ENCODE measurements at places on chromosomes 1 and 21.

DNA sequence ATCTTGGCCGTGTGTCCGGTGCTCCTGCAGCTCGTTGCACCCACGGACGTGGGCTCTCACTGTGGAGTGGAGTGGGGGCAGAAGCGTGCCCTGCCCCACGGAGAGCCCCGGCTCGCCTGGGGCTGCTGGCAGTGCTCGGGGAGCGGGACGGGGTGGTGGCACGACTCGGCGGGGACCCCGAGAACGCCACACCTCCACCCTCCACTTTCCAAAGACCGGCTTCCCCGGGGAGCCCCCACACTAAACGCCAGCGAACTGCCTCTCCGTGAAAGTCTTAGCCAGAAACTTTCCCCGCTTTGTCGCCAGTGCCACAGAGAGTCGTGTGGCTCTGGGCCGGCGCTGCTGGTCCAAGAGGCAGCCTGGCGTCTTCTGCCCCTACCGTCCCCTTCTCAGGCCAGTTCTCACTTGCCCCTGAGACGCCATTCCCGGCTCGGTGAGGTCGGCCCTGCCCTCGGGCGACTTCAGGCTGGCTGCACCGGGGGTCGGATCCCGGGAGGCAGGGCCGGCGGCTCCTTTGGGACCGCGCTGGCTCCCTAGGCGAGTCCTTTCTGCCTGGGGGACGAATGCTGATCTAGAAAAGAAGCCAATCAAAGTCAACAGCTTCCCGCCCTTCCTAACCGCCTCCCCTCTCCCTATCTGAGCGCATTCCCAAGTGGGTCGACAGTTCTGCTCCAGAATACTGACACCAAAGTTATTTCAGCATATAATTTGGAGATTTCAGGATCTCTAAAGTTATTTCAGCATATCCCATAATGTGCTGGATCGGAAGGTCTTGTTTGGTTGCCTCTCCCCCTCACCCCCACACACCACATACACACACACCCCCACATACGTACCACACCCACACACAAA, 2.6 kb upstream of the SAMD13 start:
- DNase-seq: peak; percentile 23

DNA sequence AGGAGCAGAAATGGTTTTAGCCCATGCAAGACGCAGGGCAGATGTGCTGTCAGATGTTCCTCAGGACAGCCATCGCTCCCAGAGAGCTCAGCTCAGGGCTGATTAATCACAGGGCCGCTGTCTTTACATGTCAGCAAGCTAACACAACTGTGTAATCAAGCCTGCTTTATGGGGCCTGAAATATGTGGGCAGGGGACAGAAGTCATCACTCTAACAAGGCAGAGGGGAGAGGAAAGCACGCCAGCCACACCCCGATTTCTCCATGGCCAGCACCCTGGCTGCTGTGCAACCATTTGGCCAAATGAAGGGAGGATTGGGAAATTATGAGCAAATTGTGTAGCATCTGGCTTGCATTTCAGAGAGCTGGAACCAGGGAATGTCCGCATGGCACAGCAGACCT, 368.8 kb downstream of the NPHP4 start:
- no peak for DNase-seq

GRCh38 chr1:30763651-30764248, 6.2 kb upstream of the LAPTM5 start:
- peak; percentile 39 for DNase-seq

DNA sequence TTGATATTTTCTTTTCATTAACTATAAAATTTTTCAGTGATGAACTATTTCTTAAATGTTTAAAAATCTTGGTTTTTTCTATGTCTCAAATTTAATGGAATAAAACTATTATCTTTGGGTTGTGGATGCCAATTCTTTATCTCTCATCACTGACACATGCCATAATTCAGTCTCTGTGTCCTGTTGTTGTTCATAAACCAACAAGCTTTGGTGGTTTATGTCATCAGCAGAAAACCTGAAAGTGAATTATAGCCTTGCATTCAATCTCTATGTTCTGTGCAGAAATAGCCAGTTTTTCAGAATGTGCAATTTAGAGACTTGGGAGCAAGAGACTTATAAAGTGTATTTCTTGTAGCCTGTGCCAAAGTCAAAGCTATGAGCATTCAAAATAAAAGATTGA, 462.6 kb upstream of the ADGRL4 start:
- DNase-seq: no peak

DNA sequence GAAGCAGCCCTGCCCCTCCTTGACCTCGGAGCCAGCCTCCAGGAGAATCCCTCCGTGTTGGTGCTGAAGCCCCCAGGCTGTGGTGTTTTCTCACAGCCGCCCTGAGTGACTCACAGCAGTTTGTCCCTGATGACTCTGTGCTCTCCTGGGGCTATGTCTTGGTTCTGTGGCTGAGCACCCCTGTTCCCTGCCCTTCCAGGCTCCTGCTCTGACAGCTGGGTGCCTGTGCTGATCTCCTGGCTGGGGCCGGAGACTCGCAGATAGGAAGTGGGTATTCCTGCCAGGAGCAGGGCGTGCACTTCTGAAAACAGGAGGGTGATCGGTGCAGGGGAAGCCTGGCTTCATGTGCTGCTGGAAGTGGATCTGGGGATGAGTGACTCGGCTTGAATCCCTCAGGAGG, 34.5 kb downstream of the POFUT2 start:
- DNase-seq: peak; percentile 25

DNA sequence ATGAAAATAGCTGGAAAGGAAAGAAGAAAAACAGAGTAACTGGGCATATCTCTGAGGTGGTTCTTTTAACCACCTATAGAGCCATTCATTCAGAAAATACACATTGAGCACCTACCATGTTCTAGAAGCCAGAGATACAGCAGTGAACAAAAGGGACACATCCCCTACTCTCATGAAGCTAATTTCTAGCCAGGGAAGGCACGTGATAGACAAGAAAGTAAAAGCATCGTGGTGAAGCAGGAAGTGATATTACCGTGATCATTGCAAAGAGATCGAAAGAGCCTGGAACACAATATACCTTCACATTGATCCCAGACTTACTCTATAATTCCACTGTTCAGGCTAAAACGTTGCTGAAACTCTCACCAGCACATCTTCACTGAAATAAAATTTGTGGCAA, 76.0 kb downstream of the TIAM1 start:
- DNase-seq: no peak

GRCh38 chr1:218494449-218494852, 149.3 kb downstream of the TGFB2 start:
- DNase-seq: no peak

GRCh38 chr1:47991673-47992072, 5.5 kb downstream of the TRABD2B start:
- DNase-seq: no peak

DNA sequence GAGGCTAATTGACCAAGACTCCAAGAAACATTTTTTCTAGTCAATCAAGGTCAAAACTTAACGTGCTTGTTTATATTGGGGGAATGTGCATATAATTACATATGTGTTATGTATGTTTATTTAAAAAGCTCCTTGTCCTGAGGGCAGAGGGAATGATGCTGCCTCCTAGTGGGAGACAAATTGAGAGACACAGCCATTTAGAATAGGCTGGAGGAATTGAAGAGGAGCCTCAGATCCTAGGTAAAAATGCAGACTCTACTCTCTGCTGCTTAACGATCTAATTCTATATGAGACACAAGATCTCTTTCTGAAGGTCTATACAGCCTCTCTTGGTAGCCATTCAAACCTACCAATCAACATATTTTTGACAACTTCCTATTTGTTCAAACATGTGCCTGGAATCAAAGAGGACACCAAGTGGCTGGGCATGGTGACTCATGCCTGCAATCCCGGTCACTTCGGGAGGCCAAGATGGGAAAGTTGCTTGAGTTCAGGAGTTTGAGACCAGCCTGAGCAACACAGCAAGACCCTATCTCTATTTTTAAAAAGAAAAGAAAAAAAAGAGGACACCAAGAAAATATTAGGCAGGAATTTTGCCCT, 136.6 kb upstream of the ZNF648 start:
- no peak for DNase-seq

DNA sequence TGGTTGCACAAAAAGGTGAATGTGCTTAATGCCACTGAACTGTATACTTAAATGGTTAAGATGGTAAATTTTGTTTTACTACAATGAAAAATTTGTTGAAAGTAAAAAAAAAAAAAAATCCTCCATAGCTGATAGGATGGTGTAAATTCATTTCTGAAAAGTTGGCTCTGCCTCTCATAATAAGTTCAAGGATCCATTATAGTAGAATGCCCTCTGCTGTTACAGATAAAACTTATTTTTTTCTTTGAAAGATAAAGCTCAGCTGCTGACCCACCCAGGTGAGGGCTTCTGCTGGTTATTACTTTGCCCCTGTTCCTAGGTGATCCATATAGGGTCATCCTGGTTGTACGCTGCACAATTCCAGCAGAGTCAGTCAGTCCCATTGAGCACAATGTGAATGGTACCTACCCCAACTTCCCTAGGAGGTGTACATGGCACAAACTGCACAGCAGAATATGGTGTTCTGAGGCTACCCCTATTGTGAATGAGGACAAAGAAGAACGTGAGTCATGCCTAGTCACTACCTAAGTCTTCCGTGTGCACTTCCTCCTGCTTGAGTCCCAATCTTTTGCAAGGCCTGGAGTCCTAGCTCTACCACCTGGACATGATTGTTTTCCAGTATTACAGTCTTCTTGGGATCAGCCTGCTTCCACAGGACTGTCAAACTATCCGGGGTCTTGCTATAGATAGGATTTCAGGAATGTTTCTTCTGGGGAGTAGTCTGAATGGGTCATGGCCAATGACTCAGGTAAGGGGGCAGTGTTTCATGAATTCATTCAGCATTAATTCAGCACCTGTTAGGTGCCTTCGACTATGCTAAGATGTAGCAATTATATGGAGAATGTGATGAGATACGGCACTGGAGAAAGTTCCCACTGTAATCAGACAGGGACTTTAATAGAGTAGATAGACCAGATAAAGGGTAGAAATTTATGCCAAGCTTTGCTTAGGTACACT, 20.8 kb upstream of the CD5L start:
- DNase-seq: peak; percentile 9

- DNase-seq: no peak
Measured at GRCh38 chr1:160330119-160330518, 12.9 kb downstream of the COPA start.

GRCh38 chr1:8889925-8890785, 11.7 kb upstream of the ENO1 start:
- DNase-seq: peak; percentile 94

DNA sequence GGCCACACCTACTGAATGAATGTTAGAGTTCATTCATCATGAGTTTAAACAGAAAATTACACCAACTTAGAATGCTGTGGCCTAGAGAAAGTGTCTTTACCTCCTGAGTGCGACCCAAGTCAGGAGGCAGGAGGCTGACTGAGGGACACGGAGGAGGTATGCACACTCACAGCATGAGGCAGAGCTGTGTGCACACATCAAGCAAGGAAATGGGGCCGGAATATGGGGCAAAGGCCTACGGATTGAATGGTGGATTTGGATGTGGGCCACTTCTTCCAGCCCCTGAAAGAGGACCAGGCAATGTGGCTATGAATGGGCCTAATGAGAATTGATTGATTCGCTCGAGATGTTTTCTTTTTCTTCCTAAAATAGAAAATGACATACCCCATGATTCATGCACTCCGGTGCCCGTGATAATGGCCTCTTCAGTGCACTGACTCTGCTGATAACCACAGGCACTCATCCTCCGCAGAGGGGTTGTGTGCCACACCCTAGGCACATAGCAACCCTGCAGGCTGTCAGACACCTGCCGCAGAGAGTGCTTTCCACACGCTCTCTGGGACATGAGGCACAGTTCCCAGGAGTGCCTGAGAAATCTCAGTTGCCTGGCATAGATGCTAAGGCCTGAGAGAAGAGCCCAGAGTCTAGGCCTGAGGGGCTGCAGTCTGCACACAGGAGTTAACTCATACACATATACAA, 155.5 kb downstream of the GLUL start:
- no peak for DNase-seq
